ENCODE measurements at places on chromosomes 6 and 20.
A peak's percentile ranks its signal among the peaks of the same experiment; 100 is the strongest.

GRCh38 chr20:43536041-43536816 lies 22.6 kb upstream of the SGK2 start:
- DNase-seq = no peak

GRCh38 chr6:101961357-101961756 lies 567.8 kb downstream of the GRIK2 start:
- no peak for DNase-seq

DNA sequence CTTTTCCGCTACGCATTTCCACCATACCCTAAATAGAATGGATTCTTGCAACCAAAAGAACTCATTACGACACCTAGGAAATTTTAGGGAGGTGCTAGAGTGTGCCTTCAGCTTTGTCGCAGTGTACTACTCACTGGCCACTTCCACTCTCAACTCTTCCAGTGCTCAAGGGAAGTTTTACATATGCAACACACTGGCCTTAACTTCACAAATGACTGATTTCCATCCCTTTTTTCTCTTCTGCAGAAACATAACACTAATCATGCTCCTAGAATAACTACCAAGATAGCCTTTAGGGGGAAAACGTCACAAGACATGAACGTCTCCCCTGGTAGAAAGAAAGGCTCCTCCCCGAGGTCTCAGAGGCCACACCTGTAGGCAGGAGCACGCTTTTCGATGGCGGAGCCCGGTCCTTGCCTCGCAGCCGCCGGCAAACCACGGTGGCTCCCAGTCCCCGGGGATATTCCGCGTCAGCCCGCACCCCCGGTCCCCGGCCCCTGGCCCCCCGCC lies 584 bp downstream of the LYRM4 start:
- DNase-seq = peak; percentile 11

DNA sequence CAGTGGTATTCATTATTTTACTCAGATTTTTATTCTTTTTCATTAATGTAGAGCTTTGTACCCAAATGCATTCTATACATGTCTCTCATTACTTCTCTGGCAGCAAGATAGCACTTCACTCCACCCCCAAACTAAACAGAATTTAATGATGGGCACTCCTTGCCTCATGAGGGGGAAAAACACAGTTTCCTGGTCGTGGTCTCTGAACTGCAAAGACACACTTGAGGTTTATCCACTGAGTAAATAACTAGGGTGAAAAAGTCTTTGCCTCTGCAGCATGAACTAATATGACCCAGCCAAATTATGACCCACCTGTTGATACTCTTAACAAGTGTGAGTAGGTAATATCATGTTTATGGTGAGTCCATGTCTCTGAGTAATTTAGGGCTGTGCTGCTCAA lies 785.2 kb upstream of the FLRT3 start:
- no peak for DNase-seq

DNA sequence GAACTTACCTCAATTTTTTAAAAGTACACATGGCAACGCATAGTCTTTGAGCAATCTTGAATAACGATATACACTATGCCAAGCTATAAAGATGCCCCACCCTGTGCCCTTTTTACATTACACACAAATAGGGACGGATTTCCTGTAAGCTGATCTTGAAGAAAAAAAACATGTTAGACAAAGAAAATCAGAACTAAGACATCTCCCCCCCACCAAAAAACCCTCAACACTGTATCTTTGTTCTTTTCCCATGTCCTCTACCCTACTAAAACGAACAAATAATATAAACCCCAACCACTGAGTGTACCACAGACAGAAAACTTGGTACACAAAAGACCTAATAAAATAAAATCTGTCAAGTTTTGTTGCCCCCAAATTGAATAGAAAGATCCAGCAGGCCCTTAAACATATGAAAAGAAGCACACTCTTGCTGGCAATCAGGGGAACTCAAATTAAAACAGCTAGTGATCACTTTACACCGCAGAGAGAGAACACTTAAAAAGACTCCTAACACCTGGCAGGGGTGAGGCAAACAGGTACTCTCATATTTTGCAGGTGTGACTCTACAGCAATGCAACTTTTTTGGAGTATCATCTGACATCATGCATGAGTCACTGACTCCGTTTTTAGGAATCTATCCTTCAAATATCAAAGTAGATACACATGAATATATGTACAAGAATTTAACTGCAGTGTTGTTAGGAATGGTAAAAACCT lies 29.6 kb downstream of the BACH2 start:
- DNase-seq = no peak

Data from stromal cell of bone marrow (primary cell).